ENCODE measurements at places on chromosomes 4 and X.

DNA sequence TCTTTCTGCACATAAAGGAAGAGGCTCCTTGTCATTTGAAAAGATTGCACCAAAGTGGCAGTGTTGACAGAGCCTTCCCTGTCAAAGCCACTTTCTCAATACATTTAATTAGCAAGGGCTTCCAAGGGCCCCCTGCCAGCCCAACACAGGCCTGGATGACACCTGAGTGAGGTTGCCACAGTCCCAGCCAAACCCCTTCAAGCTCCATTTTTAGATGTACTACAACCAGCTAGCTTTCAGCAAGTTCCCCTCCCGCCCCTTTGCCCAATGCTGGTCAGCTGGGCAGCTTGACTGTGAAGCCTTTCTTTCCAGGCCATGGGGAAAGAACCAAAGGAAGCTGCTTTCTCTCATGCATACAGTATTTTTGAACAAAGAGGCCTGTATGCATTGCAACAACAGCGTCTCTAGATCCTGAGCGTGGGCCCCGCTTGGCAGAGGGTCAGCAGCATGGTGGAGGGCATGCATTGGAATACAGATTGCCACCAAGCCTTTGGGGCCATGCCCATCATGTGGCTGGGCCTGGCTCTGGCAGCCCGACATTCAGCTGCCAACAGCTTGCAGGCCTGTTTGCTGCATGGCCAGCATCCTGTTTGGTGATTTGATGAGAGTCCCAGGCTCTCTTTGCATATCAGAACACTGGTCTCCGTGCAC, 261.1 kb upstream of the GATB start:
- DNase-seq = no peak

GRCh38 chr4:36509845-36510244, 228.4 kb downstream of the DTHD1 start:
- DNase-seq = no peak

- no peak for DNase-seq
Measured at GRCh38 chr4:173528378-173529321, 1.4 kb downstream of the HAND2 start.

GRCh38 chr4:6727081-6727942, 11.3 kb downstream of the BLOC1S4 start:
- no peak for DNase-seq

DNA sequence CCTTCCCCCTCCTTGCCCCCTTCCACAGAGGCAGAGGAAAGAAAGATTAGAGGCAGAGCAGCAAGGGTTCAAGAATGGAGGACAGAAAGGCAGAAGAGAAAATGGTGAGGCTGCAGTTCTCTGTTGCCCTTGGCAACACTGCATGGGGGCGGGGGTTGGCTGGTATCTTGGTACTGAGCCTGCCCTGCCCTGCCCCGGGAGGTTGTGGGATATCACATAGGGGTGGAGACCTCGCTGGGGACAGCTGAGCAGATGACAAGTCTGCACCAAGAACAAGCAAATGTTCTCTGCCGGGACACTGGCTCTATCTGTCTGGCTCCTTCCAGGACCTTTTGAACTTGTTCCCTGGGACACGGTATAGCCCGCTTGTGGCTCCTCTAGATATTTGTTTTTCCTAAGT, 39.8 kb downstream of the NHS start:
- DNase-seq = no peak

GRCh38 chr4:185479507-185479971, 8.0 kb upstream of the CCDC110 start:
- DNase-seq = no peak

GRCh38 chr4:110514889-110515479, 39.0 kb downstream of the ENPEP start:
- DNase-seq = peak; percentile 68

DNA sequence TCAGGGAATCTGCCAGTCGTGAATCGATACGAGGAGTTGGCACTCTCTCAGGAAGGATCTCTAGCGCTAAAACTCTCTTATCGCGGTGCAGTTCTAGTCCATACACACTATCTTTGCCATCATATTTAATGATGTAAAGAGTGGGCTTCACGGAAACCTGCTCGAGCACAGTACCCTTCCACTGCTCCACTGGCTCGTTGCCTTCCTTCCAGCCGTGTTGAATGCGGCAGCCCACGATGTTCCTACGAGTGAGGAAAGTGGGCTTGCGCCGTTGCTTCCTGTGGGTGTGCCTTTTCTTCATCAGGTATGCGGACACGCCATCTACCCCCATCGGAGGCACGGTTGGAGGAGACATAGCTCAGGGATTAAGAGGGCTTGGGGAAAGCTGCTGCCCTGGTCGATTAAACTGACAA, 661 bp downstream of the SPIN4 start:
- DNase-seq = peak; percentile 31

DNA sequence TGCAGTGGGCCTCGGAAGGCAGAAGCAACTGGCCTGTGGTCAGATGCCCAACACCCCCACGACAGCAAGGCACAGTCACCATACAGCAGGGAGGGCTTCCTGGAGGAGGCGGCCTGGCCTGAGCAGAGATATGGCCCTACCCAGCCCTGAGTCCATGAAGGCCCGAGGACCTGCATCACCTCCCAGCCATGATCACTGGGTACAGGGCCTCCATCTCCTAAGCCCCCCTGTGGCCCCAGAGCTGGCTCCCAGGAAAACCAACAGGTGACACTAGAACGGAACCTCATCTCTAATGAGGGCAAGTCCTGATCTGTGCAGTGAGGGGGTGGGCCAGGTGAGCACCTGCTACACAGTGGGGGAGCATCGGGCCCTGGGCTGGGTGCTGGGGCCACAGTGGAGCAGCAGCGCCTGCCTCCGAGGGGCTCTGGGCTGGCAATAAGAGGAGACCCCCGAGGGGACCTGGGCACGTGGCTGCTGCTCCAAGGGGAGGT, 26.2 kb upstream of the MXD4 start:
- no peak for DNase-seq

- no peak for DNase-seq
Measured at GRCh38 chr4:98692411-98692810, 34.0 kb upstream of the TSPAN5 start.
